Fibroblast of skin of back (primary cell): ENCODE measurements at places on chromosomes 5 and 9.

DNA sequence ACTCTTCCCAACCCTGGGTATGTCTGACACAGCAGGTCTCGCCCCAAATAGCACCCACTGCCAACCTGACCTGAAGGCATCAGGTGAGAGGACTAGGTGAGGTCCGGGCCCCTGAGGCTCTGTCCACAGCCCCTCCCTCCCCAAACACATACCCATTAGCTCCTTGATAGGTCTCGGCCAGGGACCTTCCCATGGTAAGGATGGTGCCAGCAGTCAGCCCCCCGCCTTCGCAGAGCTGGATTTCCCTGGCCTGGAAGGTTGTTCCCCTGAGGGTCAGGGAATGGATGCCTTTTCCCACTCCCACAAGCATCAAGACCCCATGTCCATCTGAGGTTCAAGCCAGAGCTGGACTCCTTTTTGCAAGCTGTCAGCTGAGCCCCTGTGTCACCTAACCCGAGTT is 2.7 kb downstream of the ENHO start:
- no peak for DNase-seq

DNA sequence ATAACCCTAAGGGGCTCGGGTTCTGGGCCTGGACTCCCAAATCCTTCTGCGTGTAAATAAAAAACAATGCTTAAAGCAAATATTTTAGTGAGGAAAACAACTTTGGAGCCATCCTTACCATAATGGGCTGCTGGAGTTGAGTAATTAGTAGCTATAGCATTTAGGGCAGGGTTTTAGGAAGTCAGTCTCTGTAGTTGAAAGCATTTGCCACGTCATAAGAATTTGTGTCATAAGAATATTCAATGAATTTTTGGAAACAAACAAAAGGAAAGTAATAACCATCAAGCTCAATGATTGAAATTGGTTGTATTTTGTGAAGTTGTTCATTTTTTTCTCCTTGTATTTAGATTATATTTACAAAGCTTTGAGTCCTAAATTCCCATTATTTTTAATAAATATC is 114.8 kb upstream of the ELL2 start:
- no peak for DNase-seq

DNA sequence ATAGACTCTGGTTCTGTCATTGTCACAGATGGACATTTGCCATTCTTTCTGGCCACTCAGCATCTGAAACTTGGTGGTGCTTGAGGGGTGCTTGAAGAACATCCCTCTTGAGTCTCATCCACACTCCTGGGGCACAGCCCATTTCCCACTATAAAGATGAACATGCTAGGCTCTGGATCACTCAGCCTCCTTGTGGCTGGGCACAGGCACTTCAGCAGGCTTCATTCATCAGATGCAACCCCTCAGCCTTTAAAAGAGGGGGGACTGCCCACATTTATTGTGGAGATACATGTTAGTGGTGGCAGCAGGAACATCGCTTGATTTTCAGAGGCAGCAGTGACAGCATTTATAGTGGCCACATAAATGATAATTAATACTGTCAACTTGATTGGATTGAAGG is 124.7 kb upstream of the NIPBL start:
- no peak for DNase-seq

DNA sequence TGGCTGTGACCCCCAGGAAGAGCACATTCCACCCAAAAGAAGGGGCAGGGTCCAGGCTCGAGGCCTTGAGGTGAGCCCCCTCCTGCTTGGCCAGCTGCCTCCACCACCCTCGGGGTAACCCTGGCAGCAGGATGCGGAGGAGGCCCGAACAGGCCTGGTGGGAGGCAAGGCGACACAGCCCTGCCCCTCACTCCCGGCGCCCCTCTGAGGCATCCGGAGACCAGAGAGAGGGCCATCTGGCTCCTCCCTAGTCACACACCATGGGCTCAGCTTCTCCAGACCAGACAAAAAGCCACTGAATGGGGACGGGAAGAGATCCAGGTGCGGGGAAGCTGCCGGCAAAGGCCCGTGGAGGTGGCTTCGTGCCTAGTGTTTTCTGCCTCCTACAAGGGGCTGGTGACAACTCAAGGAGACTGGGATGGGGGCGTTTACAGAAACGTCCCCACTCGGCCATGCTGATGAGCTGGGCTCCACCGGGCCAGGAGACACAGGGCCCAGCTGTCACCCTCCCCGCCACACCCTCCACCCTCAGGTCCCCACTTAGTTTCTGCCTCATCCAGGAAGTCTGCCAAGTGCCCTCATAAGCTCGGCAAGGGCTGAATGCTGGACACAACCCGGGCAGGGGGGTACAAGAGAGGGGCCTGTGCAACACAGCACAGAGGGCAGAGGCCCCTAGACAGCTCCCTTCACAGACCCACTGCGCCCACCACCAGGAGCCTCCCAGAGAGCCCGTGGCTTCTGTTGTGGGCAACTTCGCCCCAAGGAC is 41.9 kb downstream of the NACC2 start:
- no peak for DNase-seq

DNA sequence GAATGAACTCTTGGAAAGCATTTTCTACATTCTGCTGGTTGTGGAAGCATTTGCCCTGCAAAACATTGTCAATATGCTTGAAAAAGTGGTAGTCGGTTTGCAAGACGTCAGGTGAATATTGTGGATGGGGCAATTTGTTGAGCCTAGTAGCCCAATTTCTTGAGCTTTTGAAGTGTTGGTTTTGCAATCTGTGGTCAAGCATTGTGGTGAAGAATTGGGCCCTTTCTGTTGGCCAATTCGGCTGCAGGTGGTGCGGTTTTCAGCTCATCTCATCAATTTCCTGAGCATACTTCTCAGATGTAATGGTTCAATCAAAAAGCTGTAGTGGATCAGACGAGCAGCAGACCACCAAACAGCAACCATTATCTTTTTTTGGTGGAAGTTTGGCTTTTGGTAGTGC is 426.8 kb upstream of the CDH9 start:
- DNase-seq = no peak

DNA sequence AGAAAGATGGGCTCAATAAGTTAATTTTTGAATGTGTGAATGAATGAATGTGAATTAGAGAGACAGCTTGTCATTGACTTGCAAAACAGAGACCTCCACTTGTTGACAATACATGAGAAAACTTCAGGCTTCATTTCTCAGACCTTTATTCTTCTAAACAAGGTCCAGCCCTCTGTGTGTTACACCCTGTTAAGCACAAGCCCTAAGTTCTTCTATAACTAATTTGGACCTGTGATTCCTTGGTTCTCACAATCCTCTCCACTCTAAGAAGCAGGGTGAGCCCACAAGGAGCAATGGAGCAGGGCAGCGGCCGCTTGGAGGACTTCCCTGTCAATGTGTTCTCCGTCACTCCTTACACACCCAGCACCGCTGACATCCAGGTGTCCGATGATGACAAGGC is at the start of gene TMEM174:
Gene TMEM174 (plus strand): TSS at position 243 of the 400 bp plus-strand sequence. CDS start 51 bp downstream, at position 294.
- DNase-seq = no peak
